NAMALWA (cell line): ENCODE measurements at places on chromosomes 12 and 14.

DNA sequence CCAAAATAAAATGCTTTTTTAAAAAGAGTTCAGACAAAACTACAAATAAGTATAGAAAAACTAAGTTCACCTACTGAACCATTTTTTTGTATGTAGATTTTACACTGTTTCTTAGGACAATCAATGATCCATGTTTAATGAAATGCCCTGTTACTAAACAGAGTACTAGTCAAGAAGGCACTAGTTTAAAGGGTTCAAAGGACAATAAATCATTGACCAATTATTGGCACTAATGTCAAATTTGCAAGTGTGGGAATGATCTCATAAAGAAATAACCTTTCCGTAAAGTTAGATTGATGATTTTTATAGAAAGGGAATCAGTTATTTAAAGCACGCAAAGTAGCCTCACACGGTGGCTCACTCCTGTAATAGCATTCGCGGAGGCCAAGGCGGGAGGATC lies 4.2 kb downstream of the DNAI7 start:
- DNase-seq = no peak

GRCh38 chr14:91837076-91837475 lies 30.3 kb downstream of the TC2N start:
- DNase-seq = no peak

- DNase-seq = no peak
Measured at GRCh38 chr14:80805136-80805535, 136.4 kb downstream of the CEP128 start.

- no peak for DNase-seq
Measured at GRCh38 chr12:114401328-114402083, 4.4 kb downstream of the TBX5 start.

- DNase-seq = no peak
Measured at GRCh38 chr14:97071177-97071576, 274.0 kb downstream of the VRK1 start.

GRCh38 chr12:77830583-77831351 lies at the start of gene NAV3:
TSS of gene NAV3 (plus strand) at chr12:77830894. CDS start at chr12:77831462, 568 bp downstream.
- no peak for DNase-seq

DNA sequence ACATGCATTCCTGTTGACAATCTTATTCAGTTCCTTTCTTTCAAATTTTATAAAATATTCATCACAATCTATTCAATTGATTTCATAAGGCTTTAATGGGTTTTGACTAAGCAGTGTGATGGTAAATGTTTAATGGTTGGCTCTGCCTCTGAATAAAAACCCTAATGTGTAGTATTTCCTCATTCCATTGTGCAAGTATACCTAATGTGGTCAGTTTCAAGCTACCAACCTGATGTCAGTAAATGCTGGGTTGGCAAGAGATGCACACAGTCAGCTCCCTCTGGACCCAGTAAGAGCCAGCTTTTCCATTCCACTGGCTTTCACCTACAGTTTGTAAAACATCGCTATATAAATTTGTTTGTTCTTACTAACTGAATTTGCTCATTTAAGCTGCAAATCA lies 53.9 kb downstream of the METTL25 start:
- no peak for DNase-seq

DNA sequence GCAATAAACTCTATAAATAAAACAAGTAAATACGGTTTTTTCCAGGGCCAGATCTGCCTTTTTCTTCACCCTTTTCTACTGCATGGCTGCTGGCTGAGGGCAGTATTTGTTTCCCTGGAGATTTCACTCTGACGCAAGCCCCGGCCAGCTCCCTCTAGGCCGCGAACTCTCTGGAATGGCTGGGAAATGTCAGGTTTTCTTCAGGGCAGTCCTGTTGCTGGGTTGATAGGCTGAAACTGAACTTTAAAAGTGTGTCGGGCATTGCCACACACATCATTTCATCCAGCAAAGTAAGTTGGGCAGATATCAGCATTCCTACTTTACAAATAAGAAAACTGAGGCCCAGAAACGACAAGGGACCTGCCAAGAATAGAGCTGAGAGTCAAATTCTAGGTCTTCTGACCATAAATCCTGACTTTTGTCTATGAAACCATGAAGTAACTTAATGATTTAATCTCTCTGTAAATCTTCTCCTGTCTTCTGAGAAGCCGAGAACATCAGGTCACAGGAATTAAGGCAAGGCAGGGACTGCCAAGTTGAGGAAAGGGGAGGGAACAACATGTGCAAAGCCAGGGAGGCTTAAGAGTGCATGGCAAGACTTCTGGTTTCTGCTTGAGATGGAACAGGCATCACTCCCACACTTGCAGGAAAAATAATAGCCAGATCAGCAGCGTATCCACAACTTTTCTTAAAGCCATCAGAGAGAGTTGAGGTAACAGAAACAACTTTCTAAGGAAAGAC lies 205.0 kb upstream of the CCDC196 start:
- DNase-seq = no peak
